Activated T-helper 17 cell treated with anti-CD3 and anti-CD28 coated beads, Interleukin-2, amount 50 U/mL, for 72 hours (primary cell): ENCODE measurements at places on chromosomes 12 and 14.

DNA sequence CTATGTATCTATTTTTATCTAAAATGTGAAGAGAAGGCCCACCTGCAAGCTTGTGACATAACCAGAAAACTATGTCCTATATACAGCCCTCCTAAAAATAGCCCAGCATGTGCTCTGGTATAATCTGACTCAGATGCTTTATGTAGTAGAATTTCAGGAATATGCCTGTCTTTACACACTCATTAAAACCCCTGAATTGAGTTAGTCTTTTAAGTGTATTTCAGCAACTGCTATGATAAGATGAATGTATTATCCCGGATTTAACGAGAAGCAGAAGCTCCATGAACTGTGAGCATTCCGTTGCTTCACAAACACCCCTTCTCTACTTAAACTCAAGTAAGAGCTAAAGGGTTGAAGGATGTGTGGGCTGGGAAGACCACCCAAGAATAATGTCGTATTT, 89.9 kb upstream of the PRICKLE1 start:
- no peak for ATAC-seq

DNA sequence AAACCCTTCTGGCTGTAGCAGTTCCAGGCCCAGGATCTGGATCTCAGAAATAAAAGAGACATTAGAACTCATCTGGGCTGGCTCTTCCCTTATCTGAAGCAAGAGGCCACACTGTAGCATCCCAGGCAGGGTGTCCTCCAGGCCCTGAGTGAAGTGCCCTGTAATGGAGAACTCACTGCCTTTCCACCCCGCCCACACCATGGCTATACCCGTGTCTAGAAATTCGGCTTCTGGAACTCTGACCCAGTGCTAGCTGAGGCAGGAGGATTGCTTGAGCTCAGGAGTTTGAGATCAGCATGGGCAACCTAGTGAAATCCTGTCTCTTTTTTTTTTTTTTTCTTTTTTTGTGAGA, 23.5 kb upstream of the PLEKHG3 start:
- no peak for ATAC-seq

- ATAC-seq = no peak
Measured at GRCh38 chr14:78933948-78934524, 763.9 kb downstream of the NRXN3 start.

DNA sequence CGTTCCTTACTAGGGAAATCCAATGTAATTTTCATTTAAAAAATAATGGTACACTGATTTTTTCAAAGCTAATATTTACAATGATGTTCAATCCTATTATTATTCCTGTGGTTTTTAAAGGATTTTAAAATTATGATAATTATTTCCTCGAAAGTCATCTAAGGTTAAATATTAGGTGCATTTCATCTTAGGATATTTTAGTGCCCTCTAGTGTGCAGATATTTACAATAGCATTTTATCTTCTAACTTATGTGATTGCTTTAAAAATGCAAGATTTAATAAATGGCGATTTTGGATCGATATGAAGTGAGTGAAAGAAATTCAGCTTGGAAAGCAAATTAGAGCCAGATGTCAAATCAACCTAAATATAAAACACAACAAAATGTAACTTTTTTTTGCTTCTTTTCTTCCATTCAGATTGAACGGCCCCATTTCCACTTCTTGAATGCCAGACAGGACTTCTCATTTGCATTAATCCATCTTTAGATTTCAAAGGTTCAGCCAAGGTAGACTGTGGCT, 293.5 kb downstream of the SLC6A15 start:
- ATAC-seq = no peak
